T47D (cell line): ENCODE measurements at places on chromosomes 16 and 17.

DNA sequence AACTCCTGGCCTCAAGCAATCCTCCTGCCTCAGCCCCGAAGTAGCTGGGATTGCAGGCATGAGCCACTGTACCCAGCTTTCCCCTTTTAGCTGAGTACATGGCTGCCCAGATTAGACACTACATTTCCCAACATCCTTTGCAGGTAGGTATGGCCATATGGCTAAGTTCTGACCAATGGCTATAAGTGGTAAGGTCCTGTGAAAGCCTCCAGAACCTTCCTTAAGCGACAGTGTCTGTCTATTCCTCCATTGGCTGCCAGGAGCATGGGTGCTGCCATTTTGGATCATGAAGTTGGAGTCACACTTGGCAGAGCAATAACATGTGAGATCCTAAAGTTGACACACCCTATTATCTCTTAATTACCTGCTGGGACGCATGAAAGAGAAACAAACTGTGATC, 24.4 kb upstream of the CRHR1 start:
- DNase-seq: no peak

DNA sequence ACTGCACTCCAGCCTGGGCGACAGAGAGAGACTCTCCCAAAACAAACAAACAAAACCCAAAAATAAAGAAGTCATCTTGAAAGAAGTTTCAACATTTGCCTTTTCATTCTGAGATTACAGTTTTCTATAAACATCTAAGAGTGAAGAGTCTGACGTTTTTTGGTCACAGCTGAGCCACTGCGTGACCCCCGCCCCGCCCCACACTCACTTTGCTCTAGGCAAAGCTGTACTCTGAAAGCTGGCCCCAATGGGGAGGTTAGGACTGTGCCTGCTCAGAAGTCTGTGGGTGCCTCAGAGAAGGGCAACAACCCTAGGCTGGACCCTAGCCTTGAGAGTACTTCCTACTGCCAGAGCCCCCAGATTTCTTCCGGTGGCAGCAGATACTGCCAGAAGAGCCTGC, 19.3 kb downstream of the CYB5D2 start:
- DNase-seq: no peak

DNA sequence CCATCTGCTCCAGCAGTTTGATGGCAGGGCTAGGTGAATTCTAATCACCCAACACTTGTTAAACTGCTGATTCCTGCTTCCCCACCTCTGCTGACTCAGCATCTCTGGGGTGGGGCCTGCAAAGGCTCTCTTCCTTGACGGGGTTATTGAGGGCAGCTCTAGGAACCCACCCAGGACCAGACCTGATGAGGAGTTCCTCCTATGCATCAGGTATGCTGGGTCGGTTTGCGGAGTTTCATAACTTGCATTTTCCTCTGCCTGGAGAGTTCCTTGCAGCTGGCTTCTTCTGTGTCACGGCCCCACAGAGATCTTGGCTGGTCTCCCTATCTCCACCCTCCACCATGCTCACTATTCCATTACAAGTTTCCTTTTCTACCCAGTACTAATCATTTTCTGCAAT, 93.4 kb upstream of the CCL2 start:
- DNase-seq: no peak

- no peak for DNase-seq
These were observed 87.6 kb downstream of the HS3ST2 start for GRCh38 chr16:22901563-22901962.

DNA sequence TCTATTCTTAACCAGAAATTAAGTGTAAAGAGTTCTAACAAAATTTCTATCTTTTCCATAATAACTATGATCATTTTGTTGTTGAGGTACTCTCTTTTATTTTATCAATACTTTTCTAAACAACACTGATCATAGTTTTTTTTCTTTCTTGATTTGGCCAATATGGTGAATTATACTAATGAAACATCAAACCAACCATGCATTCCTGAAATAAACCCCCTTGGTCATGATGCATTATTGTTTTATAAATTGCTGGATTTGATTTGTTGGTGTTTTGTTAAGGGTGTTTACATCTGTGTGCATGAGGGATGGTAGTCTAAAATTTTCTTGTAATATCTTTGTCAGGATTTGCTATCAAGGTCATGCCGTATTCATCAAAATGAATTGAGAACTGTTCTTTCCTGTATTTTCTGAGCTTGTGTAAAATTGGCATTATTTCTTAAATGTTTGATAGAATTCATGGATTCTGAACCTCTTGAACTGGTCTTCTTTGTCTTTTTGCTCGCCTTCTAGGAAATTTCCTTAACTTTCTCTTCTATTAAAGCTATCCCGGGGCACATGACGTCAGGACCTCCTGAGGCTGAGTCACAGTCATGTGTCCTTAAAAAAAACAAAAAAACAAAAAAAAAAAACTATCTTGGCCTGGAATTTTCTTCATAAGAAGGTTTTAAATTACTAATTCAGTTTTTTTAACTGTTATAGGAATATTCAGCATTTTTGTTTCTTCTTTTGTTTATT, 3.9 kb upstream of the TRIM25 start:
- no peak for DNase-seq

- DNase-seq: no peak
These were observed 7.4 kb downstream of the GIP start for GRCh38 chr17:48960834-48961515.

DNA sequence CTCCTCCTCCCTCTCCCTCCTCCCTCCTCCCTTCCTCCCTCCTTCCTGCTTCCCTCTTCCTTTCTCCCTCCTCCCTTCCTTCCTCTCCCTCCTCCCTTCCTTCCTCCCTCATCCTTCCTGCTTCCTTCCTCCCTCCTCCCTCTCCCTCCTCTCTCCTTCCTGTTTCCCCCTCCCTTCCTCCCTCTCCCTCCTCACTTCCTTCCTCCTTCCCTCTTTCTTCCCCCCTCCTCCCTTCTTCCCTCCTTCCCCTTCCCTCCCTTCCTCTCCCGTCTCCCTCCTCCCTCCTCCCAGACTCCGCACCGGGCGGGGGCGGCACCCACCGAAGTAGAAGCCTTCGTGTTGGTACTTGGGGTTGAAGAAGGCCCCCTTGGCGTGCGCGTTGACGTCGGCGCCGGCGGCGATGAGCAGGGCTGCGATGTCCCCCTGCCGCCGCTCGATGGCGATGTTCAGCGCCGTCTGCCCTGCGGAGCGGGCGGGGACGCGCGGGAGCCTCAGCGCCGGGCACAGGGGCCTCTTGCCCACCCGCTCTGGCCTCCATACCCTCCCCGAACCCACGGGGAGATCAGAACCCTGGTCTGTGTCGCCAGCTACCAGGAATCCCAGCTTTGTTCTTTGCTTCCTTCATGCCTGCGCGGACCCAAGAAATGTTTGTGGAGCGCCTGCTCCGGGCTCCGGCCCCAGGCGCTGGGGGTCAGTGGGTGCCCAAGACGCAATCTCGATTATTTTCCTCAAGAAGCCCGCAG, 22.2 kb downstream of the TRPV3 start:
- no peak for DNase-seq

GRCh38 chr17:56172517-56172982, 19.3 kb downstream of the ANKFN1 start:
- DNase-seq: no peak

- no peak for DNase-seq
These were observed 22.7 kb downstream of the LDHD start for GRCh38 chr16:75093598-75094540.

DNA sequence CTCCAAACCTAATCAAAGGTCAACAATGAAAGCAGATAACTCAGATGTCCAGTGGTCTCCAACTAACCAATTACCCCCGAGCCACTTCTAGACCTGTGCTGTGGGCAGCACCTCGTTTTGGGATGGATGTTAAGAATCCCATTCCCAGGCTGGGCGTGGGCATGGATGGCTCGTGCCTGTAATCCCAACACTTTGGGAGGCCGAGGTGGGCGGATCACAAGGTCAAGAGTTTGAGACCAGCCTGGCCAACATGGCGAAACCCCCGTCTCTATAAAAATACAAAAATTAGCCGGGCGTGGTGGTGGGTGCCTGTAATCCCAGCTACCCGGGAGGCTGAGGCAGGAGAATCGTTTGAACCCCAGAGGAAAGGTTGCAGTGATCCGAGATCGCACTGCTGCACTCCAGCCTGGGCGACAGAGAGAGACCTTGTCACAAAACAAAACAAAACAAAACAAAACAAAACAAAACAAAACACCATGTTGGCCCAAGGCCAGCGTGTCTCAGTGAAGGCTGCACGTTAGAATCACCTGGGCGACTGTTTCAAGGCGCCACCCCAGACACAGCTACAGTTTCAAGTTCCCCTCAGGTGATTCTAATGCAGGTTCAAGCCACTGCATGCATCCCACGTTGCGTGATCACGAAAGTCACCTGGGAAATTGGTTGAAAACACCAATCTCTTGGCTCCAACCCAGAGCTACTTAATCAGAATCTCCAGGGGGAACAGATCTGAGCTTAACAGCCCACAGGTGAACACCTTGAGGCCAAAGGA, 21.3 kb downstream of the COX4I1 start:
- DNase-seq: peak; percentile 50

DNA sequence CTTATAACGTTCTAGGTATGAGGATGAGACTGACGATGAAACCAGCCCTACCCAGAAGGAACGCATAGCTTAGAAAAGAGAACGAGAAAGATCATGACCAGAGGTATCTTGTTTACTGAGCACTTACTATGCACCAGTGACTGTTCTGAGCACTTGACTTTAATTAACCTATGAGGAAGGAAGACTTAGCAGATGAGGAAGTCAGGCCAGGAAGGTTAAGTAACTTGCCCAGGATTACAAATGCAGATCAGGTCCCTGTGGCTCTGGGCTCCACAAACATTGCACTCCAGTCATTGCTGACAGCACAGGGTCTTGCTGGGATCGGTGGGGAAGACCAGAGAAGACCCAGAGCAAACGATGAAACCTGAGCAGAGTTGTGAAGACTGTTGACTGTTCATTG, 7.1 kb downstream of the KRT13 start:
- no peak for DNase-seq

GRCh38 chr16:50372611-50373344, 4.0 kb upstream of the BRD7 start:
- no peak for DNase-seq

GRCh38 chr17:52128721-52129120, 29.8 kb downstream of the CA10 start:
- DNase-seq: no peak

- DNase-seq: no peak
These were observed 19.0 kb downstream of the PPM1D start for GRCh38 chr17:60618854-60619526.

DNA sequence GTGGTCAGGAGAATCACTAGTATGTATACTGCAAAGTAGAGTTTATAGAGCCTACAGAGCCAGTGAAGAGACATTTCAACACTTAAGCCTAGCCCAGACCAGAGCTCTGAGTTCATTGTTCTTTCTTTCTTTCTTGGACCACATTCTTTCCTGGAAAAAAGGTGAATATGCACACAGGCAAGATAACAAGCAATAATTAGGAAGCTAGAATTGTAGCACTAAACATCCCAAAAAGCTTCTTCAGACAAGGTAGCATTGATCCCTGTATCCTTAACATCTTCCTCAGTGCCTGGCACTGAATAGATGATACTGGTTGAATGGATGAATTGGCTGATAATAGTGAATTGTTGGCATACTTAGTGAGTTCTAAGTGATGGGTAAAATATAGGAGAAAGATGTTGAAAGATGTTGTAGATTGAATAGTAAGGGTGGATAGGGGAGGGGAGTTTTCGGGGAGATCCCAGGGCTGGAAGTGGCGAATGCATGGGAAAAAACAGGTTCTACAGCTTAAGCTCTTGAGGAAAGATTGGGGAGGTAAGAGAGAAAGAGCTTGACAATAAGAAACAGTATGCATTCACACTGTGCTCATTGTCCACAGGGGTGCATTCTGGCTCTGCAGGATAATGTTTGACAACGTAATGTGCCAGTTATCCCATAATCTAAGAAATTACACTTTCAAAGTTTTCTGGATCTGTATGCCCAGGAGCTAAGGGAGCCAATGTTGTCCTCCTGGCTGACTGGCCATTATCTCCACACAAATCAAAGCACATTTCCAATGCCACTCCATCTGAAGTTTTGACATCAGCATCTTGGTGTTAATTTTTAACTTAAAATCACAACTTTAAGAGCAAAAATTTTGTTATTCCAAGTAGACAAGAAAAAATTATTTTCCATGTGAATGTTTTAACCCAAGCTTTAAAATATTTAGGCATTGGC, 35.6 kb downstream of the TUBD1 start:
- peak; percentile 82 for DNase-seq

- DNase-seq: no peak
These were observed 37.0 kb downstream of the NPLOC4 start for GRCh38 chr17:81599719-81600486.

DNA sequence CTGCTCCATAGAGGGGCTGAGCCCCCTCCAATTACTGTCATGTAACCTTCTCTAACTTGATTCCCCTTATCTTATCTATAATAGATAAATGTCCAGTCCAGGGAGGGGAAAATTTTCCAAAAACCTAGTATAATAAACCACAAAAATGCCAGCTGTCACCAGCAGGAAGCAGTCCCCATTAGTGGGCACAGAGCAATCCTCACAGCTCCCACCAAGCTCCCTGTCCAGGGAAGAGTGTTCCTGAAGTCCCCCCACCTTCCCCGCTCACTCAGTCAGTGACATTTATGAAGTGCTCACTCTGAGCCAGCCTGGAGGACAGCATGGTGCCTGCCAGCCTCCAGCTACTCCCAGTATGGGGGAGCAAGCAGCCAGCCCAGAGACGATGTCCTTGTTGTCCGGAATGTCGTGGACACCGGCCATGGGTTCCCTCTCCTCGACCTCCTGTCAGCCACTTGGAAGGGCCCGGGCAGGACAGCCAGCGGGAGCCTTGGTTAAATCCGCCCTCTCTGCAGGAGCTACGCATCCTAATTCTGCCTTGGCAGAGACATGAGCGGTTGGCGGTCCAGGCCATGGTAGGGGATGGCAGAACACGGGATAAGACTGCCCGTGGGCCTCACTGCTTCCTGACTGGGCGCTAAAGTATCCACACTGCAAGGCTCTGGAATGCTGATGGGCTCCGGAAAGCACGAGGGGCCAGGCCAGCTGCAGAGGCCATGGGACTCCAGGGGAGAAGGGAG, 102.0 kb upstream of the CDH5 start:
- no peak for DNase-seq

DNA sequence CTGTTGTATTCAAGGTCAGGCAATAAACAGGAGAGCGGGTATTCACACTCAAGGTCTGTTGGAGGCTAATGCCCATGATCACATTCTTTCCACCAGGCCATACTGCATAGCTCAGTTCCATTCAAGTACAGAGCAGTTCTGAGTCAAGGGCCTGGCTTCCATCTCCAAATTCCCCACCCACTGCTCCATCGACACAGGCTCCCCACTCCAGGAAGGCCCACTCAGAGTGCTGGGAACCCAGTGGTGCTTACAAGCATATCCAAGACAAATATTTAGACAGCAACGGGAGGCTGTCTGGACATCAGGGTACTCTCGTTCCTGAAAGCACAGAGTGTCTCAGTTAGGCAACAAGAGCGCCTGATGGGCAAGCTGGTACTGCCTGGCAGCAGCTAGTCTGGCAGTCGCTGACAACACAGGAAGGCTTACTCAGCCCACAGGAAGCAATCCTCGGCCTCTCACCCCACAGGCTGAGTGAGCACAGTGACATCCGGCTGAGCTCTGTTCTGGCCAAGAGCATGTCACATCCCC, 40.9 kb downstream of the RFFL start:
- DNase-seq: no peak
